ENCODE measurements at places on chromosomes 1 and 21.

GRCh38 chr1:76820028-76820427 is 47.3 kb upstream of the ST6GALNAC5 start:
- no peak for DNase-seq

DNA sequence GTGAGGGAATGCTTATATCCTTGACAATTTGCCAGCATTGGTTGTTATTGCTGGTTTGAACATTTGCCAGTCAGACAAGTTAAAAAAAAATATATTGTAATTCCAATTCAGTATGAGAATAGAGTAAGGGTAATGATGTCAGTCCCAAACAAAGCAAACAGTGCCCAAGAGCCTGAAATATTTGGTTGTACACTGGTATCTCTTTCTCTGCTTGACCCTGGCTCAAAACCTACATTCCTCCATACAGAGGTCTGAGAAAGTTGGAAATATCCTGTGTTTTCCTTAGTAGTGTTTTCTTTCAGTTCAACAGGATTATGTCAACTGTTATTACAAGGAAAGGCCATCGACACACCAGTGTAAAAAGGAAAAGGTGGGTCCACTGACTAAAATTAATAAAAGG is 145.6 kb downstream of the MRPL39 start:
- no peak for DNase-seq

- no peak for DNase-seq
These were observed 56.3 kb downstream of the SMYD3 start for GRCh38 chr1:246450611-246451251.

- peak; percentile 64 for DNase-seq
These were observed 22.4 kb downstream of the DEGS1 start for GRCh38 chr1:224205438-224205840.

DNA sequence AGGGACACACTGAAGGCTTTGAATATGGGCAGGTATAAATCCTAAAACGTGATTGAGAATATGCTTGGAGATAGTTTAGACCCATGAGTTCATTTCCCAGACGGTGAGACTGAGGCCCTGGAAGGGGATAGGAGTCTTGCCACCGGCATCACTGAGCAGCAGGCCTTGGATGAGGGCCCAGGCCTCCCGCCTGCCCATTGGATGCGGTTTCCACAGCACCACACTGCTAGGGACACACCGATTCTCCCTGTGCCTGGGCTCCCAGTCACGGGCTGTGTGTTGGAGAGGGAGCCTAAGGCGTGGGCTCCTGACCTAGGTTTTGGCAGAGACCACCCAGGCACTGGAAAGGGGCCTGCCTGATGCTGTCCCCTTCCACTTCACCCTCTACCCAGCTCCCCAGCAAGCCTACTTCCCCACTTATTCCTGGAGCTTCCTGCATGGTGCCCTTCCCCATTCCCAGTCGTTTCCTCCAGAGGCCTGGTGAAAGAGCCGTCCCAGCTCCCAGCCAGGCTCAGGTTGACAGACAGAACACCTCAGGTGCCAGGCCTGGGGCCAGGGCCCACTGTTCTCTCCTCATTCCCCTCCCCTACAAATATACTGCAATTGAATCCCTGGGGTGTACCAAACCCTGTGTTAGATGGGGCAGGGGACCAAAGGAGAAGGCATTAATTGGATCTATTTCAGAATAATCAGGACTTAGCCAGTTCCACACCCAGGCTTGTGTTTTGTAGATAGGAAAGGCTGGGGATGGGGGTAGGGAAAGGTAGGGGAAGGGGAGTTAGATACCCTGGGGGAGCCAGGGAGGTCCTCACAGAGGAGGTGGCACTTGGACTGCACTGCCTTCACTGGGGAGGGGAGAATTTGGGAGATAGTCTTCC is 3.4 kb downstream of the FOXO6 start:
- no peak for DNase-seq

DNA sequence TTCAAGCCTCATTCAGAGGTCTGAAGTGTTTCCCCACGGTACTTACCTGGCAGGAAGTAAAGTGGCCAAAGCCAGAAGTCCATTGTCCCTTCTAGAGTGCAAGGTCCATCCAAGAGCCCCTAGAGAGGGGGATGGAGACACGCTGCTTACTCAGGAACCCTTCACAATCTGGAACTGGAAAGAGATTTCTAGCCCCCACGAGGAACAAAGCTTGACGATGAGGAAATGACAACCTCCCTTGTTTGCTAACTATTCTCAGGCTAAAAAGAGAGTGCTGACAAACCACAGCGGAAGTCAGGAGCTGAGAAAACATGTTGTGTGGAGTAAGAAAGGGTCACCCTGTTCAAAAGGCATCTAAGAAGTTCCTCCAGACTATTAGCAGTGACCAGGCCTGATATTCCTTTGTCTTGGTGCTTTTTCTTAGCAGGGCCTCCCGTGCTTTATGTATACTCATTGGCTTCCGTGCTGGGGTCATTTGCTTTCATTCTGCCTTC is at the start of gene FCMR:
Gene FCMR (minus strand): TSS at position 170 of the 494 bp plus-strand sequence. CDS start 87 bp downstream, at position 83.
- peak; percentile 54 for DNase-seq

DNA sequence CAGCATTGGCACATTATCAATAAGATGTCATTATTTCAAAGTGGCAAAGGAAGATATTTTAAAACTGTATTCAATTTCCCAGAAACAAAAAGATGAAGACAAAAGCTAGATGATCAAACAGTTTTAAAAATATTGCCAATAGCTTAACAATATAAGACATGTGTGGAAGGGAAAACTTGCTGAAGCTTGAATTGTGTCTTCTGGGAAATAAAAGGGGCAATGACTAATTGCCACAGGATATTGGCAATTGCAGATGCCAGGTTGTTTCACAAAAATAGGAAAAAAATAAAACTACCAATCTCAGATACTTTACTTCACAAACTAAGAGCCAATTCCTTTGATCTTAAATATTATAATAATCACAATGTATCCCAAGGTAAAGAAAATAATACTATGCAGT is 679.8 kb upstream of the ADAMTS5 start:
- no peak for DNase-seq

- no peak for DNase-seq
These were observed 62.1 kb downstream of the GLUL start for GRCh38 chr1:182329471-182329870.

DNA sequence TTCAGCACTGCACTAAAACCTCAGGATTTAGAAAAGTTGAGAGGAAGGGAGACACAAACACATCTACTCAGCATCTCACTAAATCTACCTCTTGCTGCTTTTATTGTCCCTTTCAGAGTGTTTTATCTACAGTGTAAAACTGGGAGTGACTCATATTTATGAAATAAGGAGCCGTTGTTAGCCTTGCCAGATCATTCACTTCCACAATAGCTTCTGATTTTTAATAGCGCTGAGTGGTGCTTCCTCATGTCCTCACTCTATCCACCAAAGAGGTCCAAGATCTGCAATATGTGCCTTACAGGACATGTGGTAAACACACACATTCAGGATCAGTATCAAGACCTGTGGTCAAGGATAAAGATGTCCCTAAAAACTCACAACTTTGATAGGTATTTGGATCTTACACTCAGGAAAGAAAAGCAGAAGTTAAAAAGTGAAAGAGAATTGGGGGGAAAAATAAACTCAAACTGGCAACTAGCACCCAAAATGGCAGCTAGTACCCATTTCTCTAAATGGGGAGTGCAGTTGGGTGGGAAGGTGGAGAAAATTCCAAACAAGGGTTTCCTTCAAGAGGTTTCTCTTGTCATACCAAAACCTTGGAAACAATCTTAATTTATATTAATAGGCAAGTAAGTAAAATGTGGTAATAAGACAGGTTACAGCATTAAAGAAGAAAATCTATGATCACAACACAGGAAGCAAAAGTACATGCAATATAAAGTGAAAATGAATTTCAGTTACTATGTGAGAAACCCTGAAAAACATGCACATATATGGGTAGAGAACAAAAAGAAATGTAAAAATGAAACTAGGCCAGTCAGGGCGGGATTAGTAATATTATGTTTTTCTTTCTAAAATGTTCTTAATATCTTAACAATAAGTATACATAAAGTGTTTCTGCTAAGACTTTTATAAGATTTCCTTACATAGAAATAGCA is 15.9 kb downstream of the DUSP10 start:
- no peak for DNase-seq

GRCh38 chr1:165912638-165913037 is 85.2 kb downstream of the UCK2 start:
- DNase-seq = no peak

DNA sequence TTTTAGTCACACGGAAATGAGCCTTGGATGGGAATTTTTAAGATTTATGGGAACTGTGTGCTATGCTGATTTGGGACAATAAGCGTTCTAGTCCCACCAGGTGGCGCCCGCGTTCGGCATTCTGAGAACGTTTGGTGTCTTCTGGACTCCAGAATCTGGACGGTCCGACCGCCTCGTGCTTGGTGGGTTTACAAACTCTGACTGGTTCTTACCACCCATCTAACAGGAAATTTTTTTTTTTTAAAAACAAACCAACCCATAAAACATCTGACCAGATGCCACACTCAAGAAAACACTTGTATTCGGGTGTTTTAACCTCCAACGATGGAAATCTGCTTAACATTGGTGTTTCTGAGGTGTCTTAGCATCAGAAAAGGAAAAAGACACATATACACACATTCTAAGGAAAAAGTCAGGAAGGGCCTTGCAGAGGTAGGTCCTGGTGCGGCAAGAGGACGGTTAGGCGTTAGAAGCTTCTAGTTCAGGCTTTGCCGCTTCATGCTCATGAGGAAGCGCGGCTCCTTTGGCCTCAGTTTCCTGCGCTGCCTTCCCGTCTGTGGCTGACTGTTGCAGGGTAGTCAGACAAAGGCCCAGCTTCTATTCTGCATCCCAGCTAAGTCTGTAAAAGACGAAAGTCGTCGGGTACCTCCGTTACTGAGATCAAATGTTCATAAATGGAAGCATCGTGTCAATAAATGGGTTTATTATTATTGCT is 814 bp upstream of the DYRK3 start:
- DNase-seq = peak; percentile 89

GRCh38 chr1:169796274-169796810 is 1.6 kb upstream of the METTL18 start:
- DNase-seq = no peak

- no peak for DNase-seq
These were observed 6.0 kb upstream of the FCRL2 start for GRCh38 chr1:157782931-157783330.

DNA sequence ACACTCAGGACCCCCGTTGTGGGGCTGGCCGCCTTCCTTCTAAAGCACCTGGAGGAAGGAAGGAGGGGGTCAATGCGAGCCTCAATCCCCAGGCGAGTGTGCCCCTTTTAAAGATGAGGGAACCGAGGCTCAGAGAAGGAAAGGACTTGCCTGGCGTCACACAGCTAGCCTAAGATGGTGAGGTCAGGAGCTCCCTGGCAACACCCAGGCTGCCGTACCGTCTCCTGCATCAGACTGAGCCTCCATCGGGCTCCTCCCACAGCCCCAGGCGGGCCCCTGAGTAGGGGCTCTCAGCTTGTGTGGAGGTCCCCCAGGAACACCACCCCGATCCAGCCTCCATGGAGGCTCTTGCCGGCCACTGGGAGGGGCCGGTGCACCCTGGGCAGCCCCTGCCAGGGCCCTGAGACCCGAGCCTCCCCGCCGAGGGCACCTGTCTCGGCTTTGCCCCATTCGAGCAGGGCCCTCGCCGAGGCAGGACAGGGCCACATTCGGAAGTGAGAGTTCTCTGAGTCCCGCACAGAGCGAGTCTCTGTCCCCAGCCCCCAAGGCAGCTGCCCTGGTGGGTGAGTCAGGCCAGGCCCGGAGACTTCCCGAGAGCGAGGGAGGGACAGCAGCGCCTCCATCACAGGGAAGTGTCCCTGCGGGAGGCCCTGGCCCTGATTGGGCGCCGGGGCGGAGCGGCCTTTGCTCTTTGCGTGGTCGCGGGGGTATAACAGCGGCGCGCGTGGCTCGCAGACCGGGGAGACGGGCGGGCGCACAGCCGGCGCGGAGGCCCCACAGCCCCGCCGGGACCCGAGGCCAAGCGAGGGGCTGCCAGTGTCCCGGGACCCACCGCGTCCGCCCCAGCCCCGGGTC is at the start of gene AIRE:
Gene AIRE (plus strand): TSS at position 739 of the 855 bp plus-strand sequence. CDS start 131 bp downstream, outside the sequence.
- no peak for DNase-seq

- no peak for DNase-seq
These were observed 153.4 kb downstream of the FMN2 start for GRCh38 chr1:240244968-240245628.

- no peak for DNase-seq
These were observed 43.9 kb upstream of the APOBEC4 start for GRCh38 chr1:183696981-183697380.

GRCh38 chr1:32963746-32964460 is 706 bp downstream of the RNF19B start:
- peak; percentile 79 for DNase-seq

DNA sequence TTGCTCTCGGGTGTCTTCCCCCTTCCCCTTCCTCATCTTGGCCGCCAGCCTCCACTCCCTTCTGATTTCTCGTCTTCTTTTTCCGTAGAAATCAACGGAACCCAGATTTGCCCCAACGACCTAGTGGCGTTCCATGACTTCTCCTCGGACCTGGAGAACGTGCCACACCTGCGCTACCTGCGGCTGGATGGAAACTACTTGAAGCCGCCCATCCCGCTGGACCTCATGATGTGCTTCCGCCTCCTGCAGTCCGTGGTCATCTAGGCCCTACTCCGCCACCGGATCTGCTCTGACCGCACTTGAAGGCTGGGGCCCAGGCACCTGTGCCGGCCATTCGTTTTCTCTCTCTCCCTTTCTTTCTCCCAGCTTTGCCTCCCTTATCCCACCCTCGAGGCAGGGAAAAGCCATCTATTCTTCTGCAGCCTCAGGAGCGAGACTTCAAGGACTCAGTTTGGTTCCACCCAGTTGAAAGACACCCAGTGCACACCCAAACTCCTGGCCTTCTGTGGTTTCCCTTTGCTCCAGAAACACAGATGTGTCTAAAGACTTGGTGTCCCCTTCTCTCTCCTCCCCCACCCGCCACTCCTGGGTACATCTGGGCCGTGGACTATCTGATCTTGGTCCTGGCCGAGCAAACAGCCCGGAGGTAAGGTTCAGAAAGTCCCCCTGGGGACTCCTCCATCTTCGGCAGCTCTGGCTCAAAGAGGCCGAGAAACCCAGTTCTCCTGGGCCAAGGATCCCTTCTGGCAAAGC is 7.2 kb upstream of the OPTC start:
- DNase-seq = no peak

DNA sequence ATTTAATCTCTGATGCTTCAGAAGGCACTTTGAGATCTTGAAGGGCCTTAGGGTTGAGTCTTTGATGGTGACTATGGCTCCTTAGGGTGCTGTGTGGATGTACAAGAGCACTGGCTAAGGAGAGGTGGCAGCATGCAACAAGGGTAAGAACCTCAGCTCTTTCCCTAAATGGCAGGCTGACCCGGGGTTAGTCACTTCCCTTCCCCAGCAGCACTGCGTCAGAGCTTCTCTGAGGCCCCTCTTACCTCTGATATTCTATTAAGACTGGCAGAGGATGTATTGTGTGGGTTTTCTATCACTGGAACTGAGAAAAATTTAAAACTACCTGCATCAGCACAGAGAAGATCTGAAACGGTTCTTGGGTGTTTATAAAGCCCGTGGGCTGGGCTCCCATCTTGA is 11.8 kb downstream of the C1orf116 start:
- no peak for DNase-seq

All from activated T-cell treated with anti-CD3 and anti-CD28 coated beads, Interleukin-2, amount 50 U/mL, for 48 hours (primary cell).